ENCODE measurements at places on chromosomes 7 and 10.
A peak's percentile ranks its signal among the peaks of the same experiment; 100 is the strongest.

DNA sequence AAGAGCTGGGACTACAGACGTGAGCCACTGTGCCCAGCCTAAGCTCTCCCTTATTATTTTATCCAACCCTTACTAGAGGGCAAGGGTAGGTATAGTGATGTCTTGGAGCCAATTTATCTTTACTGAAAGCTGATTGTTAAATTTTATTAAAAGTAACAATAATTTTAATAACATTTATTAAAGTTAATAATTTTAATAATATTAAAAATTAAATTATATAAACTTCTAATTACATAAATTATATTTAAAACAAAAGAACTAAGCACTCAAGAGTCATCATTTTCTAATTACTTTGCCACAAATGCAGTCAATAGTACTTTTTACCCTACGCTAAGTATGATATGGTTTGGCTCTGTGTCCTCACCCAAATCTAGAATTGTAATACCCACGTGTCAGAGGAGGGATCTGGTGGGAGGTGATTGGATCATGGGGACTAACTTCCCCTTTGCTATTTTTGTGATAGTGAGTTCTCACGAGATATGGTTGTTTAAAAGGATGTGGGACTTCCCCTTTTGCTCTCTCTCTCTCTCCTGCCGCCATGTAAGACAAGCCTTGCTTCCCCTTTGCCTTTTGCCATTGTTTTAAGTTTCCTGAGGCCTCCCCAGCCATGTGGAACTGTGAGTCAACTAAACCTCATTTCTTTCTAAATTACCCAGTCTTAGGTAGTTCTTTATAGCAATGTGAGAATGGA lies 58.4 kb upstream of the ETV1 start:
- DNase-seq = peak; percentile 78

- peak; percentile 79 for DNase-seq
These were observed 24.3 kb downstream of the GRK5 start for GRCh38 chr10:119231654-119232053.

- DNase-seq = no peak
These were observed 79.0 kb upstream of the NFE2L3 start for GRCh38 chr7:26073041-26073440.

GRCh38 chr7:134820295-134820694 lies 40.9 kb downstream of the CALD1 start:
- no peak for DNase-seq

- peak; percentile 81 for DNase-seq
These were observed 138.1 kb upstream of the CHST15 start for GRCh38 chr10:124231168-124232155.

GRCh38 chr10:490256-490655 lies 199.2 kb downstream of the DIP2C start:
- no peak for DNase-seq
